ENCODE measurements at places on chromosomes 12 and 14.

GRCh38 chr12:6914947-6915788 lies 788 bp downstream of the ENO2 start:
- DNase-seq: no peak

- DNase-seq: no peak
Measured at GRCh38 chr12:14554281-14555007, 13.2 kb downstream of the PLBD1 start.

DNA sequence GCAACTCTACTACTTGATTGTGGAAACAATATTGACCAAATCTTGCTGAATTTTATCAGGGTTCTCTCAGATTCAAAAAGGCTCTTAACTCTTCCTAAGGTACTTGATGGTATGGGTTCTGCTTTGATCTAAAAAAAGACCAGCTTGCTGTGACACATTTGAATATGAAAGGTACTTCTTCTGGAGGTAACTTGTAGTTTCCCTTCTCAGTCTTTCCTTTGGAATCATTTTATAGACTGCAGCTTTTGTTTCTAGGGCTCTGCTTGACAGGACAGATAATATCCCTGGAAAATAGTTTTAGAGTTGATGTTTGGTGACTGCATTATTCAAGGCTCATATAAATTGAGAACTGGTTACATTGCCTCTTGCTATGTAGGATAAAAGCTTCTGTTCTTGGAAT lies 251.9 kb downstream of the FUT8 start:
- DNase-seq: no peak

GRCh38 chr14:31118892-31119291 lies 88.7 kb downstream of the HECTD1 start:
- DNase-seq: no peak

DNA sequence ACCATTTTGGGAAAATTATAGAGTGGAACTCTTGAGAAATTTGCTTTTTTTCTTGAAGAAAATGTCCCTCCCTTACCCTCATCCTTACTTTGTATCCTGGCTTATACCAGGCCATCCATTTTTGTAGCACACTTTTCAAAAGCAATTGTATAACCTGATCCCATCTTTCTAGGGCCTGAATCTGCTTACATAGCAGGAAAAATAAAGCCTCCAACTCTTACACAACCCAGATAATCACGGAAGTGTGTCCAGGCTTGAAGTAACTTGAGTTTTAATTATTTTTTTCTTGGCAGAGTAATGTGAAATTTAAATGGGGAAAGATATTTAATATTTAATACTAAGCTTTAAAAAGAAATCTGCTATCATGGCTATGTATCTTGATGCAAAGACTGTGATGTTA lies 23.0 kb downstream of the SERPINA3 start:
- DNase-seq: no peak

- DNase-seq: no peak
Measured at GRCh38 chr12:109753959-109754358, 40.3 kb downstream of the FAM222A start.

DNA sequence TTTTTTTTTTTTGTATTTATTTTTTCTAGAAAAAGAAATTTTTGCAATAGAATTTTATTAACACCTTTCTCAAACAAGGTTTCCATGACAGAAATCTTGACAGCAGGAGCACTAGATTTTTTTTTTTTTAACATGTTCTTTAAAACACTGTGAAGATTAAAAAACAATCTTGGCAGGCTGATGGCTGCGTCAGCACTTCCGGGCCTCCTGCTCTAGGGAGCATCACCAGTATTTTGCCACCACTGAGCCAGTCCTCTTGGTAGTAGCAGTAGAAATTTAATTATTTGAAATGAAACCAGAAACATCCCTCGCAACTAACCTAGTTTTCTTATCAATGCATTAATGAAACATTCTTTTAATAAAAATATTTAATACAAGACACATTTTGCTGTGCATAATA lies 99.6 kb downstream of the APAF1 start:
- no peak for DNase-seq

- DNase-seq: no peak
Measured at GRCh38 chr14:34222867-34223266, 239.2 kb downstream of the SPTSSA start.

GRCh38 chr14:69261761-69262331 lies 1.9 kb downstream of the GALNT16 start:
- no peak for DNase-seq
